ENCODE measurements at places on chromosomes 13 and 19. TPM values are rescaled to one million over a fixed set of nuclear protein-coding genes. Genes with fewer than 3 reads are reported as not detected.

DNA sequence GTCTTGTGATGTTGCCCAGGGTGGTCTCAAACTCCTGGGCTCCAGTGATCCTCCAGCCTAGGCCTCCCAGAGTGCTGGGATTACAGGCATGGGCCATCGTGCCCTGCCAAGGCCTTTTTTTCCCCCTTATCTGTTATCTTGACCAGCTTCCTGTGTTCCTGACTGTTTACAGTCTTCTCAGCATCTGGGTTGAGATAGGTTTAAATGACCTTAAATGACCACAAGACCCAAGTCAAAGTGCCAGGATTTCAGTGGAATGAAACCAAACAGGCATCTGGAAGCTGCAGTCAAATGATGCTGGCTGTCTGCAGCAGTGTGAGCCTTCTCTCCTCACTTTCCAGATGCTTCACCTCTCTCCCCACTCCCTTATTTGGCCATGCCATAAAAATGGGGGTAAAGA, 114.2 kb upstream of the CLDN10 start:
- DNase-seq, result no peak

DNA sequence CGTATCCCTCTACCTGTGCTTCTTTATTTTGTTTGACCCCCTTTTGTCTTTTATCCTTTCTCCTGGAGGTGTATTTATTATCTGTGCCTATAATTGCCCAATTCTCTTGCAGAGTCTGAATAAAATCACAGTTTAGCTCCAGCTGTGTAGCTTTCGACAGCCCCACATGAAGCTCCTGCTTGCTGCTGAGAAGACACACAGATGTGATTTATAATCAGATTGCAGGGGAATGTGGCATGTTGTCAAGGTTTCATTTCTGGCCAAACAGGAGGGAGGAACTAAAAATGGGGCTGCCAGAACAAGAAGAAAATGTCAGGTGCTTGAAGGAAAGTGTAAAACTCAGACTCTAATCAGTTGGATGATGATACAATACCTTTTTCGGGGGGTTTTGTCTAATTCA, 22.7 kb downstream of the CCNA1 start:
- DNase-seq, result no peak

GRCh38 chr19:18514800-18515682, 6.8 kb downstream of the ELL start:
- DNase-seq, result peak; percentile 97

Gene COPE
- 240 TPM for total RNA-seq

Gene ZNF20
- total RNA-seq, result 0.98 TPM

DNA sequence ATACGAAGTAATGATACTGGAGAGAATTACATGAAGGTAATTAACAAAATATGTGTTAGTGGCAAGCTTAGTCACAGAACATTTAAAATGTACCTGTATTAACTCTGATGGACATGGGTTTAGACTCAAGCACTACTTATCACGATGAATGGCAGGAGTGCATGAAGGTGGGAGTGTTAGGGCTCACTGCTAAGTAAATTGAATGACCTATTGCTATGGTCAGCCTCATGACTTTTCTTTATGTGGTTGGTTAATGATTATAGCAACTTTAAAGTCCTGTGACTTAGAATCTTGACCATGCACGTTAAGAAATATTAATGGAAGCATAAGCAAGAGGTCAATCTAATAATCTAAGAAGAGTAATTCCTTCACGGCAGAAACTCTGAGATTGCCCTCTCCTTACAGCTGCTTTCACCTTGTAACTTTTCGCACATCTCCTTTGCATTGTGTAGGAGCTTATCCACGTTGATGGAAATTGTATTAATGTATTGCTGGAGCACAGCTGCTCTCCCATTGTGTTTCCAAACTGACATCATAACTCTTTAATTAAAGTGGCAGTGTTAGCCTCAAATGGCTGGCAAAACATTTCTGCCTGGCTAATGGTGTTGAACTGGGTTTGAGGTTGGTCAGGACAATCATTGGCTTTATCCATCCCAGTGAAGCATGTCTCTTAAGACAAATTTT, 114.5 kb downstream of the RXFP2 start:
- no peak for DNase-seq

DNA sequence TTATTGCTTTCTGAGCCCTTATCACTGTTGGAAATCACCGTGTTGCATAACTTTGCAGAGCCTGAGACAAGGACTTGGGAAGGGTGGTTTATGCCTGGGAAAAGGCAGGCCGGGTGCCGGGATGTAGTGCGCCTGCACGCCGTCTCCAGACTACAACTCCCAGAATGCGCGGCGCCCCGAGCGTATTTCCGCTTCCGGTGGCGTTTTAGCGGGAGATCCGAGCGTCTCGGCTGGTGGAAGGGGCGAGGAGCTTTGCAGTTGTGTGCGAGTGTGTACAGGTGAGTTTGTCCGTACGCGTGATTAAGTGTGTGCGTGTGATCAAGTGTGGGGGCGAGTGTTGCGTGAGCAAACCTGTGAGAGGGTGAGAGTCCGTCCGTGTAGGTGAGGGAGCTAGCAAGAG, 75.4 kb downstream of the PEG3 start:
- peak; percentile 42 for DNase-seq

DNA sequence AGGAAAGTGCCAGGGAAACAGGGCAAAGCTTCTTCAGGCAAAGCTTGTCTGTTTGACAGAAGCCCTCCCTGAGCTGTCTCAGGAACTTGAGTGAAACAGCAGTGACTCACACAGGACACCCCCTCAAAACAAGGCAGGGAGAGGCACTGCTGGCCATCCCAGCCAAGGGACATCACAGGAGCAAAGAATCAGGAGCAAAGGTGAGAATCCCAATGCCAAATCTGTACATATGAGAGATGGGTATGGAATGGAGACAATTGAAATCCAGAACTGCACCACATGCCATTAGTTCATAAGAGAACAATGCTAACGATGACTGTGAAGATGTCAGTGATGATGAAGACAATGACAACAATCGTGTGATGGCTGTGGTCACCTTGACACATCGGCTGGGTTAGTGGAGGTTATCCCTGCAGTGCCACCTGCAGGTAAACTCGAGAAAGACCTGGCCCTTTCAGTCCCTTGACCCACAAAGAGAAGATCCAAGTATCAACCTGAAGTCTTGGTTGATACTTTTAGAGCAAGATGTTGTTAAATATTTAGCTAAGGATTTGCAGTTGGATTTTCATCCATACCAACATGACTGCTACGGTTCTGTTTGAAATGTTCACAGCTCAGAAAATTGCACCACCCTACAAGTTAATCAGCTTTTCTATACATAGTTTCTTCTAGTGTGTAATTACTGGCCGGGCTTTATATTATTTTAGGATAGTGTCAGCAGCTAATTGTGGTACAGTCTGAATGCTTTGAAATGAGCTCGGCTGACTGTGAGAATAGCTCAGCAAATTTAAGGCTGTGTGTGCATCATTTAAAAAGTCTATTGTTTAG, 42.0 kb upstream of the IPO5 start:
- DNase-seq, result no peak

Gene KLK7
- total RNA-seq, result not detected

GRCh38 chr13:94799299-94799698, 87.0 kb upstream of the SOX21 start:
- DNase-seq, result no peak

Gene F2RL3
- total RNA-seq, result 0.24 TPM

Gene IGFL3
- total RNA-seq, result not detected

- DNase-seq, result no peak
Observed at GRCh38 chr13:88196106-88196505, 524.9 kb downstream of the SLITRK5 start.

DNA sequence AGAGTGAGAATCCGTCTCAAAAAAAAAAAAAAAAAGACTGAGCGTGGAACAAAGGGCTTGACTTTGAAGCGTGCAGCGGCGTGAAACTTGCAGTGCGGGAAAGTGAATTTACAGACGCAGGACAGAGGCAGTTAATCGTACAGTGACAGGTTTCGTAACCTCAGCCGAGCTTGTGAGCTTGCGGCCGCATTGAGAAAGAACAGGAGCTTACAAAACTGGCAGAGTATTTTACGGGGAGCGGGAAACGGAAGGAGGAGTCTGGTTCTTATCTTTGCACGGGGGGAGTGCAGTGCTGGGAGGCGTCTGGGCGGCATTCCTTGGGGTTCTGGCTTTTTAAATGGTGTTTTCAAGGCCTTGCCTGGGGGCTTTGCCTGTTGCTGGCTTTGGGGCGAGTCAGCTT, 6.0 kb upstream of the BSG start:
- DNase-seq, result peak; percentile 65

- no peak for DNase-seq
Observed at GRCh38 chr13:95239283-95239682, 62.0 kb downstream of the ABCC4 start.

- no peak for DNase-seq
Observed at GRCh38 chr19:50667759-50668231, 18.6 kb downstream of the C19orf81 start.

Gene ZNF345
- 1.9 TPM for total RNA-seq

Gene OLFM2
- 10.5 TPM for total RNA-seq

Gene RFPL4A
- 0.31 TPM for total RNA-seq

All from right lobe of liver (tissue), 6 donors.